ENCODE measurements at places on chromosomes 11 and 22.

DNA sequence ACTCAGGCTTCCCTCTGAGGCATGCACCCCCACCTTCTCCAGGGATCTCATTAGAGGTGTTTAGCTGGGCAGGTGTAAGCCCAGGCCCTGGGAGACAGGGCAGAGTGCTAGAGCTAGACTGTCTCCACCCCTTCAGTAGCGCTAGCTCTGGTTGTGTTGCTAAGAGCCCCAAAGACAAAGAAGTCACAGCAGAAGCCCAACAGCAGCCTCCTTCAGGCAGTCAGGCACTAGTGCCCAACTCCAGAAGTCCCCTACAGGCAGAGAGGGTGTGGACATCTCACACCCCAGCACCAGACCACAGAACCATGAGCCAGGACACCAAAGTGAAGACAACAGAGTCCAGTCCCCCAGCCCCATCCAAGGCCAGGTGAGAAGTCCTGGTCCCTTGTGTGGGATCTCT, at the start of gene CNGA4:
Gene CNGA4, plus strand, starts transcription at position 188 of the 400 bp plus-strand sequence. Its CDS starts 118 bp downstream, at position 306.
- no peak for DNase-seq

- DNase-seq: no peak
These were observed 23.7 kb downstream of the JAML start for GRCh38 chr11:118200901-118201680.

- DNase-seq: peak; percentile 75
These were observed 37.9 kb upstream of the PLET1 start for GRCh38 chr11:112298535-112298934.

- peak; percentile 55 for DNase-seq
These were observed 2.7 kb downstream of the SPA17 start for GRCh38 chr11:124676386-124676785.

DNA sequence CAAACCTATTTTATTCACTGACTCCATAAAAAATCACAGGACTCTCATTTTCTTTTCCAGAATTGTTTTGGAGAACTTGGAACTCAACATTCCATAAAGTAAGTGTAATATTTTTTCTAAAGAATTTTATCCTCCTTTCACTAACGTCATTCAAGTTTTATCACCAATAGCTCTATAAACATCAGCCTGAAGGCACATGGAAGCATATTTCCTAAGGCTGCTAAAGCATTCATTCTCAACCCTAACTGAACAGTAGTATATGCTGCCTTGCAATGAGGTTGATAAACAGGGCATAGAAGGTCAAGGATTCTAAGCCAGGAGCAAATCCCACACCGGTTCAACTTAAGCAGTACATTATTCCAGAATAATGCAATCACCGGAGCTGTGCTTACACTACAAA, 273.9 kb downstream of the RAB38 start:
- no peak for DNase-seq

DNA sequence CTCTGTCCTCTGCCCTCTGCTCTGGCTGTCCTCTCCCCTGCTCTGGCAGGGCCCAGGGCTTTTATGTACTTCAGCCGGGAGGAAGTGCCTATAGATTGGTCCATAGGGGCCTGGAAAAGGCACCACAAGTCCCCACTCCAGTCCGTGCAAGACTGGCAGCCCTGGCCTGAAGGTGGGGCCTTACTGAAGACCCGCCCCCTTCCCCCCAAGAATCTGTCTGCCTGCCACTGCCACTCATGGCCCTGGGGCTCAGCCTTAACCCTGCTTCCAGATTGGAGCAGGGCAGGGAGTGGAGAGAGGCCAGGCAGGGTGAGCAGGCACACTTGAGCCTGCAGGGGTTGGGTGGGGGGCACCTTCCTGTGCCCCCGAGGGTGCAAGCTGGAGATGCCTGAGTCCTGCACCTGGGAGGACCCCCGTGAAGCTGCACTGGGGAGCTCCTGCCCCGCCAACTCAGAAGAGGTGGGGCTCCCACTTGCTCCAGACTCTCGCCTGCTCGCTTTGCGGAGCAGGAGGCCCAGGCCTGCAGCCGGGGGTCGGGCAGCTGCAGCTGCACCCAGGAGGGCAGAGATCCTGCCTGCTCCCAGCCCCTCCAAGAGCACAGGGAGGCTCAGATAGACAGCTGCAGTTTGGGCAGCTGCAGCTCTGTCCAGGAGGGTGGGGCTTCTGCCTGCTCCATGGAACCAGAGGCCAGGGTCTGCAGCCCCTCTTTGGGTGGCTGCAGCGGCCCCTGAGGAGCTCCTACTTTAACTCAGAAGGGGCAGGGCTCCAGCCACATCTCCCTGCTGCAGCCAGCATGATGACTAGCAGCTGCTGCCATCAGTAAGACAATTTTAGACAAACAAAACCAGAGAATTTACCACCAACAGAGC, 51.0 kb upstream of the SC5D start:
- DNase-seq: no peak

DNA sequence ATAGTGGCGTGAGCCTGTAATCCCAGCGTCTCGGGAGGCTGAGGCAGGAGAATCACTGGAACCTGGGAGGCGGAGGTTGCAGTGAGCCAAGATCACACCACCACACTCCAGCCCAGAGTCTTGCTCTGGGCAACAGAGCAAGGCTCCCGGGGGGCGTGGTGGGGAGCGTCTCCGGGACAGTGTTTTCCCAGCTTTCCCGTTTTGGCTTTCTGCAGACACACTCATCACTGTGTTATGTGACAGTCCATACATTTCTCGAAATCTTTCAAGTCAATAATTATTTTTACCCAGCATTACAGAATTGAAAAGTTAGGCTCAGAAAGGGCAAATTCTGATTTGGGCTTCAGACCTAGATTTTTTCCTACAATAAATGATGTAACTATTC, 31.7 kb downstream of the NEAT1 start:
- DNase-seq: peak; percentile 72

DNA sequence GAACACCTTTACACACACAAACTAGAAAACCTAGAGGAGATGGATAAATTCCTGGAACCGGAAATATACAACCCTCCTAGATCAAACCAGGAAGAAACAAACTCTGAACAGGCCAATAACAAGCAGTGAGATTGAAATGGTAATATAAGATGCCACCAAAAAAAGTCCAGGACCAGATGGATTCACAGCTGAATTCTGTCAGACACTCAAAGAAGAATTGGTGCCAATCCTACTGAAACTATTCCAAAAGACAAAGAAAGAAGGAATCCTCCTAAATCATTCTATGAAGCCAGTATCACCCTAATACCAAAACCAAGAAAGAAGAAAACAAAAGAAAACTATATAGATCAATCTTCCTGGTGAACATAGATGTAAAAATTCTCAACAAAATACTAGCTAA, 33.9 kb downstream of the PIWIL3 start:
- DNase-seq: no peak

- no peak for DNase-seq
These were observed 762 bp downstream of the MTMR3 start for GRCh38 chr22:29883775-29884097.

- no peak for DNase-seq
These were observed 370.4 kb downstream of the FAT3 start for GRCh38 chr11:92595052-92595451.

- DNase-seq: no peak
These were observed 1.7 kb downstream of the EED start for GRCh38 chr11:86246293-86246675.

DNA sequence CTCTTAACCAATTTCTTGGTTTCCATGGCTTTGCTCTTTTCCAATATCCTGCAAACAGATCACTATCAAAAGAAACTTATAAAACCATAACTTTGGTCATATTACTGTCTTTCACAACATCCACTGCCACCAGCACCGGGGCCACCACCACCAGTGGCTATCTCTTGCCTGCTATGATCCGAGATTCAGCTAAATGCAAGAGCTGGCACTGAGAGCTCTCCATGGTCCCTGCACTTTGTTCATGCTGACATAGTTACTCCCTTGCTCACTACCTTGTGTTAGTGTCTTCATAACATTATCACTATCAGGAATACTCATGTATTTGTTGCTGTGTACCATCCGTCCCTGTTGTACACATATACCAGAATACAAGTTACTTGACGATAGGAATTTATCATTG, 299.0 kb downstream of the ETS1 start:
- DNase-seq: no peak

GRCh38 chr11:30423886-30424285, 101.0 kb downstream of the ARL14EP start:
- no peak for DNase-seq

DNA sequence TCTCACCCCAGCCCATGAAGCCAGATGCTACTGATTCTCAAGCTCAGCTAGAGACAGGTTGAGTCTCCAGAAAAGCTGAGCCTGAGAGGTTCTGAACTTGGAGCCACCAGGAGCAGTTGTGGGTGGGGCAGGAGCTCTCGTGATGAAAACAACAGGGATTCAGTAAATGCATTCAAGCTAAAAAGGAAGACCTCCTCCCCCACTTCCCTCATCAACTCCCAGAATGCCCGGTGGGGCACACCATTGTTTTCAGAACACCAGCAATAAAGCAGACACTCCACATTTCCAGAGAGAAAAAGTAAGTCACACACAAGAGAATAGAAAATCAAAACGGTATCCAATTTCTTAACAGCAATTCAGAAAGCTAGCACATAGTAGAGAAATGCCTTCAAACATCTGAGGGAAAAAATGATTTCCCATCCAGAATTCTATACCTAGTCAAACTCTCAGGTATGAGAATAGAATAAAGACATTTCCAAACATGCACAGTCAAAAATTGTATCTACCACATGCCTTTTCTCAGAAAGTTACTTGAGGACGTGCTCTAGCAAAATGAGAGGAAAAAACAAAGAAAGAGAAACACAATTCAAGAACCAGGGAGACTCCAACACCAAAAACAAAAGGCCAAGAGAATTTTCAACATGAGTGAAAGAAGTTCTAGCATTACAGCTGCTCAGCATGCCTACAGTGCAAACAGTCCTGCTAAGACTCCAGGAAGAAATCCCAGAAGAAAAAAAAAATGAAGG, 56.8 kb downstream of the CDKN1C start:
- no peak for DNase-seq

DNA sequence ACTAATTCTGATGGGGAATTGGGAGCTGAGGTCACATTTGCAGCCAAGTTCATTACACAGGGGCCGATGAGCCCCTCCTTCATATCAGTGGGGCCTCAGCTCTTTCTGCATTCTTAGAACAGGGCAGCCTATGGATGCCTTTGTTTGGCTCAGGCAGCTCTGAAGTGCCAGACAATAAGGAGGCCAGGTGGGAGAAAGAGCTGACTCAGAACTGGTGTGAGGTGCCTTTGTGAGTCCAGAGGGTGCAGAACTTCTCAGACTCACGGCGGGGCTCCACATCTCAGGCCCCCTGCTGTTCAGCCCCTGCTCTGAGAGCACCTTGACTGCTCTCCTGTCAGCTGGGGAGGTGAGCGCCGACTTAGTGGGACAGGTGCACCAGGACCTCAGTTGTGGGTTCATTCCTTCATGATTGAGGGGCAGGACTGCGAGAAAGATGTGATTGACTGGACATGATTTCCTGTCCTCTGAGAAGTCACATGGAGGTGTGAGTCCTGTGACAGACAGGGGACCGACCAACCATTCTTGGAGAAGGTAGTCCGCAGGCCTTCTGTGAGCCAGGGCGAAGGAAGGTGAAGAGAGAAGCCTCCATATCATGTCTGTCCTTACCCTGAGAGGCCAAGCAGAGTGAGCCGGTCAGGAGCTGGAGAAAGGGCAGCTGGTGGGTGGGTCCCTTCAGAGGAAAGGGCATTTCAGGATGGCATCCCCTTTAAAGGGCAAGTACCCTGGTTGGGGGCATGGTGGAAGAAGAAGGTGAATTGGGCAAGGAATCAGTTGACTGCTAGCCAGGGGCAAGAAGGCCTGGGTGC, 245.0 kb upstream of the TBCEL start:
- no peak for DNase-seq

GRCh38 chr22:49084206-49084605, 743.5 kb downstream of the BRD1 start:
- peak; percentile 54 for DNase-seq

GRCh38 chr22:32957200-32957803, 100.9 kb downstream of the SYN3 start:
- no peak for DNase-seq

DNA sequence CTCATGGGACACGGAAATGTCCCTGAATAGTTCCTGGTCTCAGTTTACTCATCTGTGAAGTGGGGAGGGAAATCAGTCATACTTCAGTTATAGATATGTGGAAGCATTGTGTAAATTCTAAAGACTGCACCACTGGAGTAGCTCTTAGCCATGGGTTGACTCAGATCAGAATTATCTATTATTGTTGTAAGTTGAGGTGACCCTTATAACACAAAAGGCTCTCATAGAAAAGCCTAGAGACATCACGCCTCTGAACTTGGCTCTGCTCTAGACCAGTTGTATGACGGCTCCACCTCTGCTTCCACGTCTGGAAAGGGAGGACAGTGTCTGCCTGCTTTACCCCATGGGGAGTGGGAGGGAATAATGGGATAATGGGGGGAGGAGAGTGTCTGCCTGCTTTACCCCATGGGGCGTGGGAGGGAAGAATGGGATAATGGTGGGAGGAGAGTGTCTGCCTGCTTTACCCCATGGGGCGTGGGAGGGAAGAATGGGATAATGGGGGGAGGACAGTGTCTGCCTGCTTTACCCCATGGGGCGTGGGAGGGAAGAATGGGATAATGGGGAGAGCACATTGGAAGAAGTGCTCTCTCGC, 98.2 kb downstream of the AMOTL1 start:
- no peak for DNase-seq

- DNase-seq: no peak
These were observed 44.3 kb downstream of the PTPRJ start for GRCh38 chr11:48024635-48025071.

DNA sequence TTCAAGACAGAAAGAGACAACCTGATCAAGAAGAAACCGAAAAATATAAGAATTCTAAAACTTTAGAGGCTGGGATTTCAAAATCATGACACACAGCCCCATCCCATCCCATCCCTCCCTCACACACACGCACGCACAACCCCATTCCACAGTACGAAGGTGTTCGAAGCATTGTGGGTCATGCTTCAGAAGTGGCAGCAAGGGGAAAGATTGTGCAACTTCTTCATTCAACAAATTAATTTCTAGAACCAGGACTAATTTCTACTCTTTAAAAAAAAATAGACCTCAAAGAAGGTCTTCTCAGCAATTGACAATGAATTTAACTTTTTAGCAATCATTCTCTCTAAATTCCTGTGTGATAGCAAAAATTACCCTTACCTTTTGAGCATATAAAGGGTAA, 867 bp downstream of the SPA17 start:
- no peak for DNase-seq

- DNase-seq: no peak
These were observed 8.6 kb downstream of the ZNF195 start for GRCh38 chr11:3370311-3370870.

- no peak for DNase-seq
These were observed 69.8 kb downstream of the EFCAB6 start for GRCh38 chr22:43742154-43742950.

DNA sequence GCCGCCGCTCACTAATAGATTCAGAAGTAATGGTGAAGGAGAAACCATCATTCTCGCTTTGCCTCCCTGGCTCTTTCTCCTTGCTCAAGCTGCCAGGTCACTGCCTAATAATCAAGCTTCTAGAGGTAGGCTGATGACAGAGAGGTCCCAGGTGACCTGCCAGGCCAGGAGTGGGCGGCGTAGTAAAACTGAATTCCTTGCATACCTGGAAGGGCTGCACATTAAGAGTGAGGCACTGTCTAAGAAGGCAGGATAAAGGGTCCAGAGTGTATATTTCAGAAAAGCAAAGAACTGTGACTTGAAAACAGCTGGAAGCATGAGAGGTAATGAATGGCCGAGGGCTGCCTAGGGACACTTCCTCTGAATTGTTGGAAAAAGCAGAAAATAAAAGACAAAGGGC, 4.1 kb downstream of the SYT13 start:
- DNase-seq: no peak

Measured in tibial artery (tissue), 4 donors.